ENCODE measurements at places on chromosomes 1 and 21.

DNA sequence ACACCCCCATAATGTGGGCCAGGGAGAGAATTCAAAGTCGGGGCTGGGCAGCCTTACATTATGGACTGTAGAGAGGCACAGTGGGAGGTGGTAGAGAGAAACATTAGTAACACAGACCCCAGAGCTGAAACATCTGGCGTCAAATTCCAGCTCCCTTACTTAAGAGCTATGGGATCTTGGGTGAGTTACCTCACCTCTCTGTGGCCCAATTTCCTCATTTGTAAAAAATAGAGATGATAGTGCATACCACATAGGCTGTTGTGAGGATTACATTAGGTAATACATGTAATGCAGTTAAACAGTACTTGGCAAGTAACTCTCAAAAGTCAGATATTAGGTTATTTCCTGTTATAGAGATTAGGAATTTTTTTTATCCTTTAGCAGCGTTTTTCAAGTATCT, 160.5 kb upstream of the KIAA0040 start:
- no peak for DNase-seq

- DNase-seq: no peak
These were observed 182.7 kb downstream of the GRIK3 start for GRCh38 chr1:36851595-36851994.

DNA sequence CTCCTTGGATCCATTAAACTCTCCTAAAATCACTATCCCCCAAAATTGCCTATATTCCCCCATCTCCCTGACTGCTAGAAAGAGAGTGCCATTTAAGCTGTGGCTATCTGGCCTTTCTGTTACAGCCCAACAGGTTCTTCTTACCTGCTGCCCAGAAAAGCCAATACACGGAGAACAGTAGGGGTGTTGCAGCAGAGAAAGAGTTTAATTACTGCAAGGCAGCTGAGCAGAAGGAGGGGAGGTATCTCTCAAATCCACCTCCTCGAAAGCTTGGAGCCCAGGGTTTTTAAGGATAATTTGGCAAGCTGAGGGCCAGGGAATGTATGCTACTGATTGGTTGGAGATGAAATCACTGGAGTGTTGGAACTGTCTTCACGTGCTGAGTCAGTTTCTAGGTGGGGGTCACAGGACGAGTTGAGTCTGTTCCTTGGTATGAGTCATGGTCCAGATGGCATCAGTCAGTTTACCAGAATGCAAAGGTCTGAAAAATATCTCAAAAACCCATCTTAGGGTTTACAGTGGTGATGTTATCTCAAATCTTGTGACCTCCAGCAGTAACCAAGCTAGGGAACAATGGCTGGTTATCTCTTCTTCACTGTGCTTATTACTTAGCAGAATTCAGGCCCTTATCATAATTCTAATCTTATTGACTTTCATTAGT, 89.8 kb downstream of the SMYD3 start:
- peak; percentile 34 for DNase-seq

DNA sequence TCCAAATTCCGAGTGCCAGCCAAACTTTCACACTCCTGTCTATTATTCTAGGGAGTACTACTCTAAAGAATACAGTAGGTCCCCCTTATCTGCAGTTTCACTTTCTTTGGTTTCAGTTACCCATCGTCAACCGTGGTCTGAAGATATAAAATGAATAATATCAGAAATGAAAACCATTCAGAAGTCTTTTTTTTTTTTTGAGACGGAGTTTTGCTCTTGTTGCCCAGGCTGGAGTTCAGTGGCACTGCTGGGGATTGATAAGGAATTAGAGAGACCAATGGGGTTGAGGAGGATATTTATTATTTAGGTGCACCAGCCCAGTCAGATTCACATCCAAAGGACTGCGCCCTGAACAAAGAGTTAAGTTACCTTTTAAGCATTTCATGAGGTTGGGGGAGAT, 52.9 kb upstream of the SRSF10 start:
- DNase-seq: no peak

- no peak for DNase-seq
These were observed 455.2 kb downstream of the LTN1 start for GRCh38 chr21:28537371-28538079.

GRCh38 chr21:20997311-20997635, 936 bp upstream of the NCAM2 start:
- no peak for DNase-seq

DNA sequence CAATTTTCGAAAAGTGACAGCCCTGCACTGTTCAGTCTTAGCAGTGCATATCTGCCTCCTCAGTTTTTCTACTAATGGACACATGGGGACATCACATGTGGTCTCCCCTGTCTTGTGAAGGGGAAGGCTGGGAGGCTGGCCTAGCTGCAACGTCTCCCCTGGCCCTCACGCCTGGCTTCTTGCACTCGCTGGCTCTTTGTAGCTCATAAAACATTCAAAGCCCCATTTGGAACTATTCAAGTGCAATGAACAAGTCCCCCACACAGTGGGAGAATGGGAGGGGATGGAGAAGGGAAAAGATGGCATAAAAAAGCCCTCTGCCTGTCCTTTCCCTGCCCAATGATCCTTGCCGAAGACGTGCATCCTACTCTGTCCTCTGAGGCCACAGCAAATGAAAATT, 73.6 kb downstream of the PGBD5 start:
- no peak for DNase-seq
